ENCODE measurements at places on chromosomes 6 and 20.

GRCh38 chr6:35046103-35046502 lies 95.0 kb downstream of the TCP11 start:
- no peak for DNase-seq

GRCh38 chr6:72959821-72960220 lies 265.5 kb downstream of the KHDC1L start:
- no peak for DNase-seq

- no peak for DNase-seq
Observed at GRCh38 chr6:35417979-35418661, 34.0 kb upstream of the FANCE start.

- DNase-seq, result no peak
Observed at GRCh38 chr6:71123051-71123450, 165.6 kb upstream of the OGFRL1 start.

DNA sequence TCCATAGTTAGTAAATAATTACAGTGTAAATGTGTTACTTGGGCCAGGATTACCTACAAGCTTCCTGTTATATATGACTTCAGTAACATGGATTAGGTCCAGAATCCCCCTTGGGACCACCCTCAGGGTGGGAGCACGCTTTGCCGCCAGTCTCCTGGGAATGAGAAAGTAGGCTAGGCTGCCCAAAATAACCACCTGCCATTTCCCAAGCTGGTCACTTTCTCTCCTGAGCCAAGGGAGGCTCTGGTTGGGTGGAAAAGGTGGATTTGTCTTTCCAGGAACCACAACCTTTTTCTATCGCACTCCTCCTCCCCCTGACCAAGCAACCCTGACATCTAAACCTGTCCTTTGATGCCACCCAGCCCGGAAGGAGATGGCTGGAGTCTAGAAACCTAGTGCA lies 9.6 kb upstream of the RIMS4 start:
- no peak for DNase-seq

DNA sequence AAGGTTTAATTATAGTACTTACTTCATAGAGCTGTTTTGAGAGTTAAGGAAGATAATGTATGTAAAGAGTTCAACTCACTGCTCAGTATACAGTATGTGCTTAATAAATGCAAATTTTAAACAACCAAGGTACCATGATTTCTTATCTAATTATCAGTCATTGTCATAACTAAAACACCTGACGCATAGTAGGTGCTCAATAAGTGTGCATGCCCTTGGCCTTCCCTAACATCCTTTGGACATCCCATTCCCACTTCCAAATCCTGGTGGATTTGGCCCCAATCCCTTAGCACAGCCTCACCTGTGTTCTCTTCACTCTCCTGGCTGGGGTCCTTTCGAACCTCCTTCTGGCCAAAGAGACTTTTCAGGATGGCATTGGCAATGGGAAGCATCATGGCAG lies 41.1 kb downstream of the SLC13A3 start:
- no peak for DNase-seq

DNA sequence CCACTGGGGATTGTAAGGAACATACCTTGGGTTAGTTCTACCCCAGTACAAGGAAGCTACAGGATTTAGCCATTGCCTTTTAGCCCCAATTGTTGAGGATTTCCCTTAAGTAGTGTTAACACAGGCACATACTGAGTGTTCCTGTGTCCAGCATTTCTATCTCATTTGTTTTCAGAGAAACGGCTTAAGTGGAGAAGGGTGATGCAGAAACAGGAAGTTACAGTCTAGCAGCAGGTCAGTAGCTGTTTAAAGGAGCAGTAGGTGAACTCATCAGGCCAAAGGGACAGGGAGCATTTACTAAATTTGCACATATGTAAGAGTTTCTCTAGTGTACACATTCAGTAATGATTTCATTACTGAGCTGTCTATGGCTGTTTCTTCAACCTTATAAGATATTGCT lies 644.2 kb upstream of the GJE1 start:
- peak; percentile 12 for DNase-seq

DNA sequence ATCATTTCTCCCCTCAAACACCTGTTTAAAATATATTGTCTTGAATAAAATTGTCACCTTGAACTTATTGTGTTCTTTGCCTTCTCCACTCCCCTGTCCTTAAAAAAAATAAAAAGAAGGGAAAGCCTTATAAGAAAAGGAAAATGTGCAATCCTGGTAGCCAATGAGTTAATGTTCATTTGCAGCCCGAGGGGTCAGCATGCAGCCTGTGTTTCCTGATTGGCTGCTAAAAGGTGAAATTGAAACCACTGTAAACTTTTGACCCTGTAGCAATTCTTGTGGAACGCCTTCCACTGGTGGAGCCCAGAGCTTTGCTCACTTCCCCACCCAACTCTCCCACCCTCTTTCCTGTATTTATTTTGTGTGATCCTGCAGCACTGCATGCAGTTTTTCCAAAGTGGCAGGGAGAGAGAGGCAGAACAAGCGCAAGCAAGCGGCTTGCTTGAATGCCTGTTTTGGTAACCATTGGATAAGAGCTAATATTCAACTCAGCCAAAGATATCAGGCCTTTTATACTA lies 74.9 kb downstream of the NCOA3 start:
- peak; percentile 15 for DNase-seq

DNA sequence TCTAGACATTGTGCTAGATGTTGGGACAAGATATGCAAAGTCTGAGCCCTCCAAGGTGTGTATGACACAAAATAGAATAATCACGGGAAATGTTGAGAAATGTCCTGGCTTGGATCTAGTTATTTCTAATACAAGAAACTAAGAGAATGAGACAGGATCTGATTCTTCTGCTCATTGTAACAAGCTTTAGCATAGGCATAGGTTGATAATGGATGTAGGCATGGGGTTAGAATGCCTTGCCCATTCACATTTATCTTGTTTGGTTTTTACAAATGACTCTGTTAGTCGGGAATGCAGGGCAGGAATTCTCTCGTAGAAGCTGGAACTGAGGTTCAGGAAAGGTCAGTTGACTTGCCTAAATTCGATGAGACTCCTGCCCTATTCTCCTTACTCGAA lies 1.5 kb upstream of the SLC26A8 start:
- no peak for DNase-seq

- DNase-seq, result no peak
Observed at GRCh38 chr6:82957868-82958245, 107.8 kb downstream of the UBE3D start.

DNA sequence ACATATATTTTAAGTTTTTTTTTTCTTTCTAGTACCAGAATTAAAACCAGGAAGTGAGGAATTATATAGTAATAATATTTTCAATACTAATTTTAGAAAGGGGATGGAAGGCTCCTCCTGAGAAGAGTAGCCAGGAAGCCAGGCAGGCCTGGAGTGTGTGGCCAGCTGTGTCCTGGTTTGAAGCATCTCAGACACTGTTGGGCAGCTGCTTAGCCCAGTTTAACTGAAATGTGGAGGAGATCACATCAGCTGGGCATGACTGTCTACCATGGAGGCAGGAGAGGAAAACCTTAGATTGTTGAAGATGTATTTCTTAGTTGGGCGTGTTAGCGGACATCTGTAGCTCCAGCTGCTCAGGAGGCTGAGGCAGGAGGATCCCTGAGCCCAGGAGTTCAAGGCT lies 142.2 kb downstream of the ARID1B start:
- no peak for DNase-seq

GRCh38 chr6:77231438-77232305 lies 231.6 kb downstream of the HTR1B start:
- DNase-seq, result no peak

GRCh38 chr6:132084811-132085509 lies 133.8 kb upstream of the CCN2 start:
- DNase-seq, result no peak

GRCh38 chr20:37238935-37239451 lies 22.6 kb downstream of the GHRH start:
- no peak for DNase-seq

GRCh38 chr6:659716-660581 lies 3.0 kb upstream of the HUS1B start:
- no peak for DNase-seq

DNA sequence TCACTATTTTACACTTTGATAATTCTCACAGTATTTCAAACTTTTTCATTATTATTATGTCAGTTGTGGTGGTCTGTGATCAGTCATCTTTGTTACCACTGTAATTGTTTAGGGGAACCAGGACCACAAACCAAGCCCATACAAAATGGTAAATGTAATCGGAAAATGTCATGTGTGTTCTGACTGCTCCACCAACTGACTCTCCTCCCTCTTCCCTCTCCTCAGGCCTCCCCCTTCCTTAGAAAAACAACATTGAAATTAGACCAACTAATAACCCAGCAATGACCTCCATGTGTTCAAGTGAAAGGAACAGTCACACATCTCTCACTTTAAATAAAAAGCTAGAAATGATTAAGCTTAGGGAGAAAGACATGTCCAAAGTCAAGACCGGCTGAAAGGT lies 63.8 kb downstream of the GMDS start:
- no peak for DNase-seq

- DNase-seq, result no peak
Observed at GRCh38 chr6:100918152-100918551, 37.0 kb upstream of the ASCC3 start.

- no peak for DNase-seq
Observed at GRCh38 chr6:170451762-170452651, 101.1 kb downstream of the PSMB1 start.

DNA sequence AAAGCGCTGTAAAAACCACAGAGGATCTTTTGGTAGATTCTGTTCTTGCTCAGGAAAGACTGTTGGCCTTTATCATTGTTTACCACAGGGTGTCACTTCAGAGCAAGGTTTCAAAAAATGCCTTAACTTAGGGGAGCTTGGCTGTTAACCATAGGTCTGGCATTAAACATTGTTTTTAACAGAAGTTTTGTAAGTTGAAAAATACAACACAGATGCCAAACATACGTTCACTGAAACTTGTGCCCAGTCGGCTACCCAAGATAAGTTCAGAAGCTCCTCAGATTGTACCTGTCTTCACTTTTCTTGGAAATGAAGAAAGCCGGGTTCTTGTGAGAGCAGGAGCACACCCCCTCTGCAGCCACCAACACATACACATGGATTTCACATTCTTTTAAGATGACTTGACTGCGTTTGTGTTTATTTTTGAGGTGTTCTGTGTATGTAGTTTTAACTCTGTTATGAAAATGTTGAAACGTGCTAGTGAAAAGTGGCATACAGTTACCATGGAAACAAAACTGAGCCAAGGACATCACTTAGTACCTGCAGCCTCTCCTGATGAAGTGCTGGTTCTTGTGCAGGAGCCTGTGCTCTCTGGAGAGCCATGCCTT lies 64.9 kb downstream of the SYCP2L start:
- DNase-seq, result no peak

DNA sequence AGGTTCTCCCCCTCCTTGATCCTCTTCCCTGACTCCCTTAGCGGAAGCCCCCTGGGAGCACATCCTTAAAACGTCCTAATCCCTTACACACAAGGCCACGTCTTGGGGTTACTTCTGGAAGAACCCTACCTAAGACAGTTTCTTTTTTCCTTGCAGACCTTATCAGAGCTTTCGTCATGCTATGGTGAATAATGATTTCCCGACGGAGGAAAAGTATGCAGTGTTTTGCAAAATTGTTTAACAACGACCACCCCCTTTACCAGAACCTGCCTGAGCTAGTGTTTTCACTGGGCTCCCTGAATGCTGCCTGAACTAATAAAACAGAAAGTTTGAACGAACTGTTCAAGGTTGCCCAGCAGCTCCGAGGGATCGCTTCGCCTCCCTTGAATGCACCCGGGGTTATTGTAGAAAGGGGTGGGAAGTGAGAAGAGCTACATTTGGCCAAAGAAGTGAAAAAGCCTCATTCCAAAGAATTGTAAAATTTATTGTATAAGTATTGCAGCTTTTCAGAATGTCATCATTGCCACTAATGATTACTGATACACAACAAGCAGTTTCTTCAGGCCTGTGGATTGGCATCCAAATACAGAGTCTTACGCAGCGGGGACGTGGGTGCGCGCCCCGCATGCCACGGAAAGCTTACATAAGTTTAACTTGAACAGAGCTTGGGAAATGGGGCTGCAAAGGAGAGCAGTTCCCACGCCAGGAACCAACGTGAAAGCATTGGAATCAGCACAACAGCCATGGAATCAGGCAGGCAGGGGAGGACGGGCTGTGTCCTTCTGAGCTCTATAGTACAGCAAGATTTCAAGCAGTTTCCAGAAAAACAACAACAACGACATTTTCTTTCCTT lies 27.9 kb upstream of the ZBP1 start:
- DNase-seq, result no peak

DNA sequence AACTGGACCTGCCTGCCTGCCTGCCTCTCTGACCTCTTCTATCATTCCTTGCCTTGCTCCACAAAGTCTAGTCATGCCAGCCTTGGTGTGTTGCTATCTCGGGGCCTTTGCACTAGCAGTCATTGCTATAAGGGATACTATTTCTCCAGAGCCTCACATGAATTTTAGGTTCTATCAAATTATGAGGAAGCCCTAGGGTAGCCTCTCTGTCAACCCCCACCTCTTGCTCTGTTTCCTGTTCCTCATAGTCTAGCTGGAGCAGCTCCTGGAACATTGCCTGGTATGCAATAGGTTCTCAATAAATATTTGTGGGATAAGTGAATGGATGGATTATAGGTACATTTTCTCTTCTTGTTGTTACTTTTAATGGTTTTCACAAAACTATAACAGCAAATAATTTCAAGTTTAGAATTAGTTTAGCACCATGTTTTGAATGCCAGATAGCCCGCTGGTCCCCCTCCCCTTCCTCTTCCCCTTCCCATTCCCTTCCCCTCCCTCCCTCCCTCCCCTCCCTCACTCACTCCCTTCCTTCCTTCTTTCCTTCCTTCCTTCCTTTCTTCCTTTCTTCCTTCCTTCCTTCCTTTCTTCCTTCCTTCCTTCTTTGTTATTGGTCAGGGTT lies 46.9 kb upstream of the DTNBP1 start:
- no peak for DNase-seq
